ENCODE measurements at places on chromosomes 5 and 9.

GRCh38 chr9:77510666-77511065 lies 137.5 kb downstream of the GNA14 start:
- no peaks in the 10 kb centered on the region for H3K4me1 ChIP-seq
- no peak overlapping the region for H3K4me3 ChIP-seq
- no peak for DNase-seq
- H3K36me3 ChIP-seq = no peaks in the 10 kb centered on the region

- H3K4me1 ChIP-seq = peaks cover 32% of the 10 kb centered on the region
- H3K36me3 ChIP-seq = no peaks in the 10 kb centered on the region
- H3K4me3 ChIP-seq = peak overlapping the region; percentile 80
- no peaks in the 10 kb centered on the region for H3K27me3 ChIP-seq
Observed at GRCh38 chr9:99720455-99721050, 101.1 kb upstream of the NR4A3 start.

GRCh38 chr9:108282872-108283271 lies 572.9 kb downstream of the ACTL7B start:
- H3K27ac ChIP-seq = no peak overlapping the region
- DNase-seq = no peak
- no peak overlapping the region for H3K4me3 ChIP-seq

DNA sequence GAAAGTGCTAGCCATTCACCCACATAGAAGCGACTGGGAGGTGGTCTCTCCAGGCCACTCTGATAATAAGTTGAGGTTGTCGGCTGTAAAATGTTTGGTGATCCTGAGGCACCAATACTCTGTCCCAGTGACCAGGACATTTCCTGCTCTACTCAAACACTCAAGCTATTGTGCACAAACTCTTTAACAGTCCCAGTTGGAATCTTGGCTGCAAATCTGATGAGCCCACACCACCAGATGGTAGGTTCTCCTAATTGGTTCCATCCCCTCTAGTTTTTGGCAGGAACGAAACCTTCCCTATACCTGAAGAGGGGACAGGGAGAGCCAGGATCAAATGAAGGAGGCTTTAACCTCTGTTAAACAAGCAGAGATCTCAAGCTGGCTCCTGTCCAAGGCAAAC lies 14.3 kb downstream of the GRIA1 start:
- H3K4me1 ChIP-seq = no peaks in the 10 kb centered on the region
- H3K4me3 ChIP-seq = no peak overlapping the region
- H3K27me3 ChIP-seq = no peaks in the 10 kb centered on the region
- no peaks in the 10 kb centered on the region for H3K36me3 ChIP-seq

- H3K4me1 ChIP-seq = no peaks in the 10 kb centered on the region
- no peak overlapping the region for H3K4me3 ChIP-seq
- H3K27ac ChIP-seq = no peak overlapping the region
- no peaks in the 10 kb centered on the region for H3K36me3 ChIP-seq
- peaks cover 2% of the 10 kb centered on the region for H3K27me3 ChIP-seq
Observed at GRCh38 chr5:156396063-156396829, 69.3 kb downstream of the SGCD start.

DNA sequence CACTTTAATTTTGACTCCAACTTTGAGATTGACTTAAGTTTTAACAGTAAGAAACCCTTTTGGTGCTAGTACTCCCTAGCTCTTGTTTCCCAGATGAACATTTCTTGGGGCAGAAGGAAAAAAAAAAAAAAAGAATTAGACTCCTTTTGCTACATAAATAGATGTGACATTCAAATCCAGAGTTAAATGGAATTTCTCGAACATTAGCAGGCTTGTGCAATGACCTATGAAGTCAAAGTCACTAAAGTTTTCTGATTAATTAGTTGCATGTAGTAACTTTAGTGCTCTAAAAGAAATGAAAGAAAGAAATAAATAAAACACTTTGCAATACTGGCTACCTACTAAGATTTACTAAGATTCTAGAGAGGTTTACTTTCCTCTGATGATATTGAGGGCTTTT lies 106.8 kb downstream of the TMEM174 start:
- no peak overlapping the region for H3K27ac ChIP-seq
- H3K36me3 ChIP-seq = no peaks in the 10 kb centered on the region
- DNase-seq = no peak

- no peaks in the 10 kb centered on the region for H3K36me3 ChIP-seq
- no peak for DNase-seq
- no peaks in the 10 kb centered on the region for H3K27me3 ChIP-seq
- no peak overlapping the region for H3K4me3 ChIP-seq
Observed at GRCh38 chr5:90446961-90447360, 27.6 kb downstream of the MBLAC2 start.

DNA sequence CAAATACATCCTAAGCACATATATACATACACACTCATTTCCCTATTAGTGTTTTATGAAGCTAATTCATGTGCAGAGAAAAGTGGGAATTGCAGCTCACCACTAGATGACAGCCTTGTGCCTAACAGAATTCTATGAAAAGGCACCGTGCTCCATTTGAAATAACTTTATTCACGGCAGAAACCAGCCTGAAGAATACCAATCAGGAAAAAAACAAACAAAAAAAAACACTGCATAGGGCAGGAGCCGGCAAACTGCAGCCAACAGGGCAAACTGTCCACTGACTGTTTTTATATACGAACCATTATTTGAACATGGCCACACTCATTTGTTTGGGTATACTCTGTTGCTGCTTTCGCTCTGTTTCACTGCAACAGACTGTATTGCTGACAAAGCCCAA lies 33.6 kb downstream of the ERMP1 start:
- no peak overlapping the region for H3K4me3 ChIP-seq
- H3K27ac ChIP-seq = no peak overlapping the region
- H3K27me3 ChIP-seq = no peaks in the 10 kb centered on the region
- no peak for DNase-seq

- H3K4me3 ChIP-seq = no peak overlapping the region
- no peaks in the 10 kb centered on the region for H3K27me3 ChIP-seq
- no peak overlapping the region for H3K27ac ChIP-seq
- peaks cover 39% of the 10 kb centered on the region for H3K4me1 ChIP-seq
Observed at GRCh38 chr9:123344192-123344949, 11.6 kb upstream of the CRB2 start.

GRCh38 chr5:113612060-113612496 lies 98.6 kb downstream of the YTHDC2 start:
- H3K4me3 ChIP-seq = no peak overlapping the region
- DNase-seq = no peak
- H3K27ac ChIP-seq = no peak overlapping the region
- no peaks in the 10 kb centered on the region for H3K36me3 ChIP-seq

DNA sequence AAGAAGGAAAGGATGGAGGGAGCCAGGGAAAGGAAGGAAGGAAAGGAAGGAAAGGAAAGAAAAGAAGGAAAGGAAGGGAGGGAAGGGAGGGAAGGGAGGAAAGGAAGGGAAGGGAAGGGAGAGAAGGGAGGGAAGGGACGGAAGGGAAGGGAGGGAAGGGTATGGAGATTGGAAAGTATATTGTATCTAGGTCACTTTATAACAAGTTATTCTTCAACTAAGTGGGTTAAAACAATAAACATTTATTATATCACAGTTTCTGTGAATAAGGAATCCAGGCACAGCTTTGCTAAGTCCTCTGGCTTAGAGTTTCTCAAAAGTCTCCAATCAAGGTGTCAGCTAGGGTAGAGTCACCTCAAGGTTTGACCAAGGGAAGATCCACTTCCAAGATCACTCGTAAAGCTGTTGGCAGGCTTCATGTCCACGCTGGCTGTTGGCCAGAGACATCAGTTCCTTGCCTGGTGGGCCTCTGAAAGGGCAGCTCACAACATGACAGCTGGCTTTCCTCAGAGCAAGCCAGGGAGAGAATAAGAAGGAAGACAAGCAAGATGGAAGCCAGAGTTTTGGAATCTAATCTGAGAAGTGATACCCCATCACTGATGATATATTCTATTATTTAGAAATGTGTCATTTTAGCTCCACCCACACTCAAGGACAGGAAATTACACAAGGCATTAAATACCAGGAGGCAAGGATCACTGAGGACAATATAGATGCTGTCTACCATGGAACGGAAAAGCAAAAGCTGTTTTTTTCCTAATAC lies 105.1 kb downstream of the DEPDC1B start:
- H3K27me3 ChIP-seq = no peaks in the 10 kb centered on the region
- H3K4me3 ChIP-seq = no peak overlapping the region
- H3K27ac ChIP-seq = no peak overlapping the region
- DNase-seq = no peak
- peaks cover 18% of the 10 kb centered on the region for H3K4me1 ChIP-seq

GRCh38 chr5:157799578-157799977 lies 56.1 kb downstream of the LSM11 start:
- no peak overlapping the region for H3K27ac ChIP-seq
- peaks cover 25% of the 10 kb centered on the region for H3K36me3 ChIP-seq
- peaks cover 5% of the 10 kb centered on the region for H3K4me1 ChIP-seq
- no peak for DNase-seq
- no peaks in the 10 kb centered on the region for H3K27me3 ChIP-seq

DNA sequence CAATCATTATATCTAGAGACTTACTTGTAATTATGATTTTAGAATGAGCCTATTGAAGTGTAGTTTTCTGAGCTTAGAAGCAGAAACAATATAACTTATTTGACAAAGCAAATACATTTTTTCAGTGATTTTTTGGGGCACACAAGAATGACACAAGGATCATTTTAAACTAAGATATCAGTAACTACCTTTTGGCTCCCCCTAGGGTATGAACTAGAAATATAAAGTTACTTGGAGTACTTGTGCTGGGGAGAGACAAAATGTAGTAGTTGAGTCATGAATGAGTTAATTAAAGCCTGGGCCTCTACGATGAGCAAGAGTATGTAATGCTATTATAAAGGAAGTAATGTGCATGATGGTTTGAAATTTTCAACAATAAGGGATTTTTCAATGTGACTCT lies 1244.1 kb upstream of the ACO1 start:
- no peaks in the 10 kb centered on the region for H3K4me1 ChIP-seq
- no peaks in the 10 kb centered on the region for H3K27me3 ChIP-seq
- H3K36me3 ChIP-seq = no peaks in the 10 kb centered on the region
- no peak for DNase-seq
- no peak overlapping the region for H3K4me3 ChIP-seq

DNA sequence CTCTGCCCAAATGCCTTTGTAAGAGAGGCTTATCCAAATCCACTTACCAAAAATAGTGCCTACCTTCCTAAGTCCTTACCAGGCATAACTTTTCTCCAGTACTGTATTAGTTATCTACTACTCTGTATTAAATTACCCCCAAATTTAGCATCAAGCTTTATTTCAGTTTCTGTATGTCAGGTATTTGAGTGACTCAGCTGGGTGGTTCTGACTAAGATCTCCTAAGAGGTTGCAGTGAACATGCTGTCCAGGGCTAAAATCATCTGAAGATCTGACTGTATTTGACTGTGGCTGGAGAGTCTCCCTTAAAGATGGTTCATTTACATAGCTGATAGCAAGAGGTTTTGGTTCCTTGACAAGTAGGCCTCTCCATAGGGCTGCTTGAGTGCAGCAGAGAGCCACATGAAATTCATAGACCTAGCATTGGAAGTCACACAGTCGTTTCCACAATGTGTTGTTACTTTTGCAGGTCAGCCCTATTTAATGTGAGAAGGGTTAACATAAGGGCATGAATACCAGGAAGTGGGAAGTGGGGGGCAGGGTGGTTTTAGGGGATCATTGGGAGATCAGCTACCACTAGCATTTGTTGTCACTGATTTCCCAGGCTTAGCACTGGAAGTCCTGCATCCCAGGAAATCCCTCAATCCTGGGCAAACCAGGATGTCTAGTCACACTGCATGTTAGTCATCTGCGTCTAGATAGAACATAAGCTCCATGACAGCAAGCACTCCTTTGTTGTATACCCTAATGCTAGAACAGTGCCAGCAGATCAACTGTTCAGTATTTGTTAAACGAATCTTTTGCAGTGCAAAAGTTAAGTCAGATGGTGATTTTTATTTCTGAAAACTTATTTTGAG lies 2.0 kb upstream of the ZNF622 start:
- no peaks in the 10 kb centered on the region for H3K27me3 ChIP-seq
- no peak for DNase-seq
- H3K36me3 ChIP-seq = peaks cover 36% of the 10 kb centered on the region
- H3K27ac ChIP-seq = peak overlapping the region; percentile 97
- peaks cover 69% of the 10 kb centered on the region for H3K4me1 ChIP-seq

- no peak for DNase-seq
- no peaks in the 10 kb centered on the region for H3K27me3 ChIP-seq
- no peaks in the 10 kb centered on the region for H3K4me1 ChIP-seq
Observed at GRCh38 chr5:92734211-92734940, 846.6 kb downstream of the NR2F1-AS1 start.

- H3K4me3 ChIP-seq = no peak overlapping the region
- DNase-seq = no peak
- H3K27me3 ChIP-seq = peaks cover 4% of the 10 kb centered on the region
- no peak overlapping the region for H3K27ac ChIP-seq
- H3K36me3 ChIP-seq = no peaks in the 10 kb centered on the region
Observed at GRCh38 chr5:178295589-178295988, 63.0 kb upstream of the PHYKPL start.

- H3K27ac ChIP-seq = no peak overlapping the region
- H3K36me3 ChIP-seq = no peaks in the 10 kb centered on the region
- no peaks in the 10 kb centered on the region for H3K27me3 ChIP-seq
- H3K4me3 ChIP-seq = no peak overlapping the region
Observed at GRCh38 chr5:124474528-124475215, 271.8 kb downstream of the ZNF608 start.

GRCh38 chr5:81297531-81297930 lies 3.9 kb upstream of the ZCCHC9 start:
- peaks cover 23% of the 10 kb centered on the region for H3K36me3 ChIP-seq
- peaks cover 47% of the 10 kb centered on the region for H3K4me1 ChIP-seq
- H3K27me3 ChIP-seq = no peaks in the 10 kb centered on the region

- no peak overlapping the region for H3K4me3 ChIP-seq
- no peak overlapping the region for H3K27ac ChIP-seq
- H3K27me3 ChIP-seq = no peaks in the 10 kb centered on the region
Observed at GRCh38 chr5:33701251-33701650, 190.5 kb downstream of the ADAMTS12 start.

- H3K27me3 ChIP-seq = no peaks in the 10 kb centered on the region
- H3K36me3 ChIP-seq = peaks cover 34% of the 10 kb centered on the region
- peak overlapping the region; percentile 69 for H3K27ac ChIP-seq
- H3K4me1 ChIP-seq = peaks cover 49% of the 10 kb centered on the region
Observed at GRCh38 chr9:71683598-71684235, 84.6 kb downstream of the CEMIP2 start.

DNA sequence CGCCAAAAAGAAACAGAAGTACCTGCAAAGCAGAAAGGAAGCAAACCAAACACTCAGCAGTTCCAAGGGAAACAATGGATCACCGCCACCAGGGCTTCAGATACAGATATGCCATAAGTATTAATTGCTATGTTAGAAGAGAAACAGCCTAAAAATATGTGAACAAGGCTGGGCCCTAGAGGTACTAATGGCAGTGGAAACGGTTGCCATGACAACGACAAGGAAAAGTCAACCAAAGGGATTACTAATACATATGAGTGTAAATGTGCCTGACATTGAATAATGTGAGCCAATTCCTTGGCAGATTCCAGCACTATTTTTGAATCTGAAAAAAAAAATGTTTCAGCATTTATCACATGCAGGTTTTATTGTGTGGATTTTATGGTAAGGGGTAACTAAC lies 75.0 kb downstream of the CAVIN4 start:
- no peak overlapping the region for H3K27ac ChIP-seq
- H3K4me3 ChIP-seq = no peak overlapping the region
- no peaks in the 10 kb centered on the region for H3K36me3 ChIP-seq
